ENCODE measurements at places on chromosomes 2 and 18. TPM values are rescaled to one million over a fixed set of nuclear protein-coding genes. Genes with fewer than 3 reads are reported as not detected.

DNA sequence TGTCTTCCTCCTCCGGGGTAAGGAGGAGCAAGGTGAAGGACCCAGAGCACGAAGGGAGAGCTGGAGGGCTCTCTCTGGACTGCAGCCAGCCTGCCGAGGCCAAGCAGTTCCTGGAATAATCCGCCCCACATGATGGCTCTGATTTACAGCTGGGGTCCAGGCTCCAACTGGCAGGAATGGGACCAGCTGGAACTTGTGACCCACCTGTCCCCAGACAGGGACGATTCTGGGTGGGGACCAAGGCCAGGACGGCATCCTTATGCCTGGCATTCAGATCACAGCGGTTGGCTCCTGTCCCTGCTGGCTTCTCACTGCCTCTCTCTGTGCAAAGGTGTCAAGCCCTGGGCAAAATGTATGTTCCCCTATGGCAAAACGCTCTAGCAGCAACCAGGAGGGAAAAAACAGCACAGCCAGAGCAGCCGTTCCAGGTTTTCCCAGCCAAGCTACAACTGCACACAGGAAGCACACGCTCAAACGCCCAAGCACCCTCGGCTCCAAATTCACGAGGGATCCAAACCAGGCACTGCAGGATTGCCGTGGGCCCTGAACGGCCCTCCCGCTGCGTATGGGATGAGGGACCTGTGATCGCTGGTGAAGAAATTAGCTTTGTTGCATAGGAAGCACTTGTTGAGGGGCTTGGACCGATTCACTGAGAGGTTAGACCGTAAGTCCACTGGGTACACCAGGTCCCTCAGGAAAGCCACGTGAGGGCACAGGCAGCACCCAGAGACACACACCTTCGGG, 35.8 kb downstream of the FAM178B start:
- no peak for DNase-seq

- no peak for DNase-seq
These were observed 40.7 kb downstream of the PCARE start for GRCh38 chr2:29033656-29034055.

GRCh38 chr2:214542866-214543265, 132.0 kb downstream of the VWC2L start:
- DNase-seq: no peak

DNA sequence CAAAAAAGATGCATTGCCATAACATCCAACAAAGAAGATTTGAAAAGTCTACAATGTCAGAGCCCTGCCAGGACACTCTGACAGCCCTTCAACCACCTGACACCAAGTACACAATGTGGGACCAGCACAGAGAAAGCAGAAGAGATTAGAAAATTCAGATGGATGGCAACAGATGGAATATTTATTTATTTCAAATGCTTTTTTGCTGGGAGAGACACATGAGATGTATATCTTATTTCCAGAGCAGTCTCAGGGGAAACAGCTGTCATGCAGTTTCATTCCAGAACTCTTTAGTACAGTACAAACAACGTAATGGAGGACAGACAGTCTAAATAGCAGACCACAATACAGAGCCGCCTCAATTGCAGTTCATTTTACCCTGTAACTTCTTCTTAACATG, 110.1 kb downstream of the MAIP1 start:
- no peak for DNase-seq

Gene ECEL1
- total RNA-seq: not detected

Gene GTF3C2
- total RNA-seq: 81.7 TPM

GRCh38 chr2:74371421-74371820, 8.7 kb downstream of the DCTN1 start:
- no peak for DNase-seq
